ENCODE measurements at places on chromosomes 5 and 9.

DNA sequence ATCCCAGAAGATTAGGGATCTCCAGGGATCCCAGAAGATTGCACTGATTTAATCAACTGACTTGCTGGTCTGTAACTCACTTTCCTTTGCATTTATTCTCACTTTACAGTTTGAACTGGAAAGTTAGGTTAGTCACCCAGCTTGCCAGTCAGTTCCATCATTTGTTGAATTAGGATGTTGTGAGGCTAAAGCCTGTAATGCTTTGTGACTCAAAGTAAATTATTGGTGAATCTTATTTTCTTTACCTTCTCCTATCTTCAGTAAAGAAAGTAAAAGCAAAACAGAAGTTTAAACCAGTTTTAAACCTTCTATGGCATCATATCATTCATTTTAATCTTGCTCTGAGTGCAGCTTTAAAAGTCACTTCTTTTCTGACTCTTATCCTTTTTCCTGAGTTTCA is 85.8 kb downstream of the SLC44A1 start:
- peak; percentile 35 for DNase-seq

GRCh38 chr5:171201310-171201709 is 107.7 kb upstream of the TLX3 start:
- DNase-seq, result peak; percentile 18

GRCh38 chr9:20499013-20499412 is 123.3 kb downstream of the MLLT3 start:
- no peak for DNase-seq

GRCh38 chr9:114709636-114710035 is 27.6 kb upstream of the TEX48 start:
- DNase-seq, result no peak

GRCh38 chr5:60259730-60260129 is 366.2 kb upstream of the PDE4D start:
- no peak for DNase-seq

GRCh38 chr5:115435778-115436712 is 108.5 kb downstream of the FEM1C start:
- no peak for DNase-seq

- no peak for DNase-seq
Measured at GRCh38 chr5:59058969-59059687, 476.3 kb downstream of the RAB3C start.

DNA sequence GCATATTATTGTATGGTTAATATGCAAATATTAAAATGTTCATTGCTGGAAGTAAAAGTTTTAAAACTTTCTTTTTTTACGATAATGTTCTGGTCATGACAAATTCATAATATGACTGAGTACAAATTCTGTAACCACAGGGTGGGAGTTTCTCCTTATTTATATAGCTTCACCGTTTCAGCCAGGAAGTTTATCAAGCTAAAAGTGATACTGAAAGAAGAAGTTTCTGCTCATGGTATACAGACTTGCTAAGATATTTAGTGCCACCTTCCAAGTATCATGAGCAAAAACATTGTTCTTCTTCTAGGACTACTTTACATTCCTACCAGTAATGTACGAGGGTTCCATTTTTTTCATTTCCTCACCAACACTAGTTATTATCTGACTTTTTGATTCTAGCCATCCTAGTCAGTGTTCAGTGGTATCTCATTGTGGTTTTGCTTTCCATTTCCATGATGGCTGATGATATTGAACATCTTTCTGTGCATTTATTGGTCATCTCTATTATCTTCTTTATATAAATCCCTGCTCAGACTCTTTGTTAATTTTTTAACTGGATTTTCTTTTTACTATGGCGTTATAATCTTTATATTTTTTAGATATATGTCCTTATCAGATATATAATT is 94.2 kb upstream of the PRRC1 start:
- no peak for DNase-seq

DNA sequence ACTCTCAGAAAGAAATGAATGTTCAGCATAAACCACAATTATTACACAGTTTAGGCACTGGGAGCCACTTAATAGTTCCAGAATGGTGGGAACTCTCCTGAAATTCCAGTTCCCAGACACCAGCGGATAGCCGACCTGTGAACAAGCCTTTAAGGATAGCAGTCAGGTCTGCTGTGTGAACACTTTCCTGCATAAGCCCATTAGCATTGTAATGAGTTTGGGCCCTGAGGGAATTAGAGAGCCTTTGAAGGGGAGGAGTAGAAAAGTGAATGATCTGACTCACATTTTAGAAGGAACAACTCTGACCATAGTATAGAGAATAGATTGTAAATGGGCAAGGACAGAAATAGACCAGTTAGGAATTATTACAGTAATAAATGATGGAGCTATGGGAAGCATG is 189.1 kb downstream of the ADGRV1 start:
- DNase-seq, result no peak

DNA sequence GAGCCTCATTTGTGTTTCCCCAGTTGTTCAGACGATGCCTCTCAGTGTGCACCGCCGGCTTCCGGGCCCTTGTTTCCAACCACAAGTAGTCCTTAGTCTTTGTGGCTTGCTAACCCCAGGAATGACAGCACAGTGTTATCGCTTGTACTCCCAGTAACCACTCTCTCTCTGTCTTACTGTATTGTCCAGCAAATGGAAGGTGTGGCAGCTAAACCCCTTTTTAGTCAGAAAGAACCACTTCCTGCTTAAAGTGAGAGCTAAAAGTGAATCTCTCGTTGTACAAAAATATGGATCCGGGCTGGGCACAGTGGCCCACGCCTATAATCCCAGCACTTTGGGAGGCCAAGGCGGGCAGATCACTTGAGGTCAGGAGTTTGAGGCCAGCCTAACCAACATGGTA is 61.3 kb downstream of the ENC1 start:
- DNase-seq, result no peak

GRCh38 chr5:33713136-33713765 is 178.5 kb downstream of the ADAMTS12 start:
- no peak for DNase-seq

GRCh38 chr9:127524373-127524772 is 73.1 kb downstream of the LRSAM1 start:
- DNase-seq, result no peak

GRCh38 chr5:80591352-80591751 is 21.3 kb upstream of the ANKRD34B start:
- no peak for DNase-seq

GRCh38 chr5:134982230-134982629 is 14.5 kb downstream of the CATSPER3 start:
- no peak for DNase-seq

- DNase-seq, result no peak
Measured at GRCh38 chr5:77867914-77868313, 91.8 kb upstream of the TBCA start.

DNA sequence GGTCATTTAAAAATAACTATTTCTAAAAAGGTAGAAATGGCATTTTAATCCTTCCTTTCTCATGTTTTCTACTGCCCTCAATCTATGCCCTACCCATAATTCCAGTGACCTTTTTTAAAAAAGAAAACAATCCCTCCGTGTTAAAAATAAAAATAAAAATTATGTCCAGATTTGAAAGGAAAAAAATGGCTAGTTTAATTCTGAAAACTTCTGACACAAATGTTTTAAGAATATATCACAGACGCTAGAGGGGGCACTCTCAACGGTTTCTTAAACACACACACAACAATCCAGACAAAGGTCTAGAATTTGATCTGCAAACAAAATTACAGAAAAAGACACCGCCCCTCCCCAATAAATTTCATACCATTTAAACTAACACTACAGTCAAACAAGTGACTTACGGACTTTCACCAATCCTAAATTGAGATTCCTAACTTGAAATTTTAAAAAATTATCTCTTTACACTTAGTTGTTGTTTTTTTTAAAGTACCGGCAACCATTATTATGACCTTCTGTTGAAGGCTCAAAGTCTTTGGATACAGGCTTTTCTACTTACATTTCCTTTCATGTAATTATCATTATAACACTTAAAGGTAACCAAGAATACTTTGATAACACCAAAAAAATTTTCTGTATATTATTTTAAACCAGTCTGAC is 38.2 kb downstream of the CLINT1 start:
- no peak for DNase-seq

DNA sequence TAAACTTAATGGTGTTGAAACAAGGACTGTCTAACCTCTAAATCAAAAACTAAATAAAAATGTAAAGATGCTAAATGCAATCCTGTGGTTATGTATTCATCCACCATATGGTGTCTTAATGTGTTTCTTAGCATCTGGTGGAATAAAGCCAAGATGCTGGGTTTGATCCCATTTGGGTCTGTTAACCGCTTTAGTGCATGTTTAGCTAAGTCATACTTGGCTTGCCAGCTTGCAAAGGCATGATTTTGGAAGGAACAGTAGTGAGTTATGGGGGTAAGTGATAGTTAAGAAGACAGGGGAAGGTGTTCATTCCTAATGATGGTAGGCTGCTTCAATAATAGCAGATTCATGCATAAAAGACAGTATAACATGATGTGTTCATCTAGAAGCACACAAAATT is 139.0 kb upstream of the SLC27A6 start:
- DNase-seq, result no peak

GRCh38 chr5:32323741-32324140 is 11.0 kb upstream of the MTMR12 start:
- no peak for DNase-seq

- DNase-seq, result no peak
Measured at GRCh38 chr9:116422119-116422979, 264.8 kb upstream of the TRIM32 start.

- no peak for DNase-seq
Measured at GRCh38 chr9:75246949-75247348, 158.6 kb downstream of the OSTF1 start.

DNA sequence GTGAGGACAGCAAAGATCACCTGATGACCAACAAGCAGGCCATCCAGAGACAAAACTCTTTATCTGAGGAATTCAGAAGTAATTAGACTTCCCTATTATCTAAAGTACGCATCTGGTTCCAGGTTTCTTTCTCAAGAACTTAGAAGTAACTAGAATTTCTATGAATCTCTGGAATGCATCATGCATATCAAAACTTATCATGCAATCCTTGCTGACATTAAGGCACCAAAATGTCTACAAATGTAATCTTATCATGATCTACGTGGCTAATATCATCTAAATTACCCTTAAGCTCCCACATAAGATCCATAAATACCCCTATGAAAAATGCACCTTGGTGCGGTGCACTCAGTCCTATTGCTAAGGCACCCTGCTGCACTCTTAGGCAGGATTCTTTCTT is 488.1 kb upstream of the TLE4 start:
- no peak for DNase-seq

DNA sequence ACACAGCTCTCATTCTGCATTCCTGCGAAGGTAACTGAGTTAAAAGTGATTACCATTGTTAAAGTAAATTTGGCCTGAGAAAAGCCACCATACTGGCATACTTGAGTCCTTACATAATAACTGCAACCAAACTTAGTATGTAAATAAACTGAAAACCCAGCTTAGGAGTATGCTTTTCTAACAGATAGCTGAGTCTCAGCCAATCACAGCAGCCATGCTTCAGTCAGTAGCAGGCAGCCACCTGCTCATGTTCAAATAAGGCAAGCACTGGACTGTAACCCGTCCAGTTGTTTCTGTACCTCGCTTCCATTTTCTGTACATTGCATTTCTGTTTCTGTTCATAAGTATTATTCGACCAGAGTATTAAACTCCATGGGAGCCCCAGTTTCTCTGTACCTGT is 58.6 kb downstream of the GCNT4 start:
- no peak for DNase-seq

Measured in WERI-Rb-1 (cell line).